ENCODE measurements at places on chromosomes 7 and 10.

DNA sequence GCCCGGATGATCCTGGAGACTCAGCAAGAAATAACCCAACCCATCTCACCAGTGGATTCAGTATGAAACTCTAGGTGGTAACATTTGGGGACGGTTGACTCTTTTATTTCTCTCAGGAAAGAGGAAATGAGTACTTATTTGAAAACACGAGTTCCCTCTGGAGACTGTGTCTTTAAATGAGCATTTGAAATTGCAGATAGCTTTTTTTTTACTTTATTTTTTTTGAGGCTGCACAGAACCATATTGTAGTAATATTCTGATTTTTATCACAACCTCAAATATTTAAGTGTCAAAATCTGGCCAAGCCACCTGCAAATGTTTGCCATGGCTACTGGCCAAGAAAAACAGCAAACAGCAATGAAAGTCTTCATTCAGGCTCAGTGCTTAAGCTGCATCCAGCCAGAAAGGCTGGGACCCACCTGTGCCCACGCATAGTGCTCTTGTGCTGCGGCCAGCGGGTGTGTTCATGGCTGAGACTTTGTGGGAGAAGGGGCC, 160.8 kb downstream of the CREB5 start:
- DNase-seq, result peak; percentile 81

DNA sequence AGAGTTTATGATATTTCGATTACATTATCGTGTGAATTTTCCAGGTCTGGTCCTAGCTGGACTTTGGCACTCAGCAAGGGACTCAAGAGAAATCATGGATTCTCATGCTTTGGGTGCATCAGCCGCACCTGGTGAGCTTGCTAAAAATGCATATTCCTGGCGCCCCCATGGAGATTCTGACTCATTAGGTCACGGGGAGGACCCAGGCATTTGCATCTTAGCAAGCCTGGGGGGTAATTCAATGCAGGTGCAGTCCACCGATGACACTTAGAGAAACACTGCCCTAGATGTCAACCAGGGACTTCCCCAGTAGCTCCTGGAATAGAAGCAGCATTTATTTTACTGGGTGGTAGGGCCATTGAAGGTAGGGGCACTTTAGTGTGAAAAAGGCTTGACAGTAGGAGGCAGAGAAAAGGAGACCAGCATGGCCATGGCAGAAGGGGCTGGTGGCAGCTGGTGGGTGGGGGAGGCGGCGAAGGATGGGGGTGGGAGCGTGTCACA, 29.9 kb upstream of the PDCD4 start:
- no peak for DNase-seq

DNA sequence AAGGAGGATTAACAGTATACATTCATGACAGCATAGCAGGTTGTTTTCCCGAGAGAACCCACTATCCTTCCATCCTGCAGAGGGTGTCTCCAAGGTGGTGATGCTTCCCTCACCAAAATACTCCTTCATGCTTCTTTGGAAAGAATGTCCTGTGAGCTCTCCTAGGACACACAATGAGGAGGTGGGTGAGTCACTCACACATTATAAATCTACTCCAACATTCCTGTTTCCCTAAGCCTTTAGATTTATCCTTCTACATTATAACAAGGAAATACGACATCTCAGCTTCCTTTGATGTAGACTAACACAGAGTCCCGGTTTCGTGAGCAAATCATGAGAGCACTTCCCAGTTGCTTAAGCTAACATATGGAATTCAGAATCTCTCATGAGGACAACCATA, 689.7 kb upstream of the CELF2 start:
- no peak for DNase-seq

GRCh38 chr10:100485366-100485765, 22.6 kb downstream of the WNT8B start:
- no peak for DNase-seq

DNA sequence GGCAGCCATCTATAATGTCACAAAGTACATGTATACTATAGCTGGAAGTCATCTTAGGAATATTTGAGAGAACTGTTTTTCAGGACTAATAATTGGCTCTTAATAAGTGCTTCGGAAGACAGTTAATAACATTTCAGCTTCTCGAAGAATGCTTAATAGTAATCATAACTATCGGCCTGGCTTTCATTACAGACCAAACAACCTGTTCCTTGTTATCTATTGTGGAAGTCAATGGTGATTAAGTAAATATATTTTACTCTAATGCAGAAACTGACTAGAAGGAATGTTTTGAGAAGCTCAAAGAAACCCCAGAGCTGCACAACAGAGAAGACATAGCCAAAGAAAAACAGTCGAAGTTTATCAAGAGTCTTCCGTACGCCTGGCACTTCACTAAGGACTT, 106.8 kb upstream of the FAM133B start:
- DNase-seq, result no peak

DNA sequence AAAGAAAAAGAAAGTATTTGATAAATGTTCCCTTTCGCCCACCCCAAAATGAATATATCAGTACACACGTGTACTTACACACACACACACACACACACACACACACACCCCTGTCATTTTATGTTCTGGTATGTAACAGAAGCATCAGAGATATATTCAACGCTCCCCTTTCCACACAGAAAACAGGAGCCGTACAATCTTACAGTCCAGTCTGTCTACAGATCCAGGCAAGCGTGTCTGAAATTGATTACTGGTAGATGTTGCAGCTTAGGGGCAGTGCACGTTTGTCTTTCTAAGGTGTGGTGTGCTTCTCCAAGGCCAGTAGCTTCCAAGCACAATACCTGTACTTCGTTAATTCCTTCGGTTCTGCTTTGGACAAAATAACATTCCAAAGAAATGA, 143.7 kb upstream of the RNF32 start:
- DNase-seq, result no peak

GRCh38 chr10:122659126-122659525, 40.5 kb downstream of the C10orf120 start:
- no peak for DNase-seq

GRCh38 chr10:96450529-96451207, 63.1 kb downstream of the TLL2 start:
- no peak for DNase-seq

GRCh38 chr7:34081935-34082334, 176.6 kb downstream of the BMPER start:
- DNase-seq, result no peak

Measured in NCI-H774 (cell line).